ENCODE measurements at places on chromosomes 13 and 19.

DNA sequence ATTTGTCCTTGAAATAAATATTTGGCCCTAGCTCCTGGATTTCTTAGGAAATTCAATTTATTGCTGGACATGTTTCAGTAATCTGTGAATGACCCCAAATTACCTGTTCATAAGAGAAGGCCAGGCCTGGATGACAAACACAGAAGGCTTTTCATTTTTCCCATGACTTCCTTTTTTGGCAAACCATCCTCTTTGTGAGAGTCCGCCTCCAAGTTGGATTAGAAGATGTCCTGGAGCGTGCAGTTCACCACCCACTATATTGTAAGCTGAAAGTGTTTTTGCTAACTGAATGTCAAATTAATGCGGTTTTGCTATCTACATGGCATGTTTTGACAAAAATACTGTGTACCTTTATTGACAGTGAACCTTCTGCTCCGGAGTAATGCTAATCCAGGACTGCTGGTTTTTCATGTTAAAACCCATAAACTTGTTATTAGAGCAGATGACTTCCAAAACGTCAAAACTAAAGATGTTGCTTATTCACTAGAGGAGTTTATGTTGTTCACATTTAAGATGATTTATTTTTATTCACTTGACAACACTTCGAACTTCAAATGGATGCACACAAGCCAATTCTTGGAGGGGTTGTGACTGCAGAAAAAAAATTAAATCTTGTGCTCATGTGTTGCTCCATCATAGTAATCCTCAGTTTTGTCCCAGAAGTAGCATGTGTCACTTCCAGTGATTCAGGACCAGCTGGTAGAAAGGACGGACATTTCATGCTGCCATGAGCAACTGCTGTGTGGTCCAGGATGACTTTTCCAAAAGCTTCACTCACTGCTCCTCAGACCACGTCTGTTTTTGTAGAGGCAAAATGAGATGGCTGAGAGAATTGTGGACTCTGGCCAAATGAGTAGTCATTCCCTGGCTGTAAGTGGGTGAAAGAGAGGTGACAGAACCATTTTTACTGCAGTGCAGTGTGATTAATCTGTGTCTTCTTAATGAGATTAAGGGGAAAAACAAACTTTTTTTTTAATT is 71.0 kb downstream of the ITGBL1 start:
- no peak for DNase-seq

DNA sequence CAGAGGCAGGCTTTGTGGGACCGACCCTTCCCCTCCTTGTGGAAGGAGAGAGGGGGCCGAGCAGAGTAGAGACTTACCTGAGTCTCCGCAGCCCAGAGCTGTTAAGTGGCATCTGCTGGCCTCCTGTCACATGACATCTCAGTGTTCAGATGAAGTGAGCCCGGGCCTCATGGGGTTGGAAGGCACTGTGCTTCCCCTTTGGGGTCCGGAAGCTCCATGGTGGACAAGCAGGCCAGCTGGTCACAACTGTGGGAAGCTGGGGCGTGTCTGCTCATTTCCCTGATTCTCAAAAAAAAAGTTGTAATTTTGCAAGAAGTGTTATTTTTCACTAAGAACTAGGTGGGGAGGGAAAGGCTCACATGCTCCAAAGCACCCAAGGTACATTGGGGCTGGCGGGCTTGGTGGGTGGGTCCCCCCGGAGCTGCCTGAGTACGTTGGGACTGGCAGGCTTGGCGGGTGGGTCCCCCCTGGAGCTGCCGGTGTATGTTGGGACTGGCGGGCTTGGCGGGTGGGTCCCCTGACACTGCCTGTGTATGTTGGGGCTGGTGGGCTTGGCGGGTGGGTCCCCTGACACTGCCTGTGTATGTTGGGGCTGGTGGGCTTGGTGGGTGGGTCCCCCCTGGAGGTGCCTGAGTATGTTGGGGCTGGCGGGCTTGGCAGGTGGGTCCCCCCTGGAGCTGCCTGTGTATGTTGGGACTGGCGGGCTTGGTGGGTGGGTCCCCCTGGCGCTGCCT is 18.2 kb upstream of the DCUN1D2 start:
- no peak for DNase-seq

DNA sequence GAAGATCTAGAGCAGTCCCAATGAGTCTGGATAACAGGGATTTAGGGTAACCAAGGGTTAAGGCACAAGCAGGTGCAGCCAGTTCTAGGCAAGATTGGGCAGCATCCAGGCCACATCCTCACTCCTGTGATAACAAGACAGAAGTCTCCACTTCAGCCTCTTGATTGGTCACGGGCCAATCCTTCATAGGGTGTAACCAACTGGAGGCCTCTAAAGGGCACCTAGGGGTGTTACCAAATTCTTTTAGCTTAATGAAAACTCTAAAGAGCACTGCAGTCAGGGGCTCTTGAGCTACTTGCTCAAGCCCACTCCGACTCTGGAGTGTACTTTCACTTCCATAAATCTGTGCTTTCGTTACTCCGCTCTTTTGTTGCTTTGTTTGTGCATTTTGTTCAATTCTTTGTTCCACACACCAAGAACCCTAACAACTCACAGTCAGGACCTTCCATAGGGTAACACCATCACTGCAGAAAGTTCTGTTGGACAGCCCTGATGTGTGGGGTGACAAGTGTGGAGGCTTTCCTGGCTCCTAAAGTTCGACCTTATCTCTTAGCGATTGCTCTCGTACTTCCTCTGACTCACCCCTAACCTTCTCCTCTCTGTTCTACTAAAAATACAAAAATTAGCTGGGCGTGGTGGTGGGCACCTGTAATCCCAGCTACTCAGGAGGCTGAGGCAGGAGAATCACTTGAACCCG is 36.1 kb downstream of the ZSWIM9 start:
- no peak for DNase-seq

DNA sequence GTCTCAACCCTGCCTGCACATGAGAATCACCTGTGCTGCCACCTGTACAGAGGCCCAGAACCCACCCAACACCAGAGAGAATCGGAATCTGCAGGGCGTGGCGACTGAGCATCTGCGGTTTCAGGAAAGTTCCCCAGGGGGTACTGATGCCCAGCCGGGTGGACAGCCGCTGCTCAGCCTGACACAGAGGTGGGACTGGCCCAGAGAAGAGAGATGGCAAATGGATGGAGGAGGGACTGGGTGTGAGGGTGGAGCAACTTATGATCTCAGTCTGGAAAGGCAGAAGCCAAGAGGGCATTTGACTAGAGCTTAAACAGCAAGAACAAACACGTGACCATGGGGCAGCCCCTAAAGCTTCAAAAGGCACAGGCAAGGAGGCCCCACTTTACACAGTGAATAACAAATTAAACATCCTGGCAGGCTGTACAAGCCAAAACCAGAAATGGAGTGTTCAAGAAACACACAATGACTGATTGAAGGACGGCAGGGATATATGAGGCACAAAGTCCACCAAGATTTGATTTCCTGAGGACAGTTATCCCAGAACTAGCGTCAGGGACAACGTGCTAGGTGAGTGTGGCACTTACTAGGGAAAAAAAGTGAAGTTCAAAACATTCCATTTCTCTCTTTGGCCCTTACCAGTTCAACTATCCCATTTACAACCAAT is 3.1 kb downstream of the RANBP3 start:
- no peak for DNase-seq

DNA sequence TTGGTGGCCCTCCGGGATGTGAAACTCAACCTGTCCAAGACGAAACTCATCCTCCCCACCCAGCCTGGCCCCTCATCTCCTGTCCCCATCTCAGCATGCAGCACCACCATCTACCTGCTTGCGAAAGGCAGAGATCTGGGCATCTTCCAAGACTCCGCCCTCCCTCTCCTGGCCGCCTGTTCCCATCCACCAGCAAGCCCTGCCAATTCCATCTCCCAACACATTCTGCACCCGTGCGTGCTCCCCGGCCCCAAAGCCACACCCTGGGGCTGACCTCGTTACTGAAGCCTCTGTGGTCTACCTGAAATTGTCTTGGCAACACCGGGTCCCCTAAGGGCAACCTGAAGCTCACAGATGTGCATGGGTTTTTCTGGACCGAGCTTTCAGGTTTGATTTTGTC is 13.2 kb upstream of the CAMSAP3 start:
- no peak for DNase-seq

DNA sequence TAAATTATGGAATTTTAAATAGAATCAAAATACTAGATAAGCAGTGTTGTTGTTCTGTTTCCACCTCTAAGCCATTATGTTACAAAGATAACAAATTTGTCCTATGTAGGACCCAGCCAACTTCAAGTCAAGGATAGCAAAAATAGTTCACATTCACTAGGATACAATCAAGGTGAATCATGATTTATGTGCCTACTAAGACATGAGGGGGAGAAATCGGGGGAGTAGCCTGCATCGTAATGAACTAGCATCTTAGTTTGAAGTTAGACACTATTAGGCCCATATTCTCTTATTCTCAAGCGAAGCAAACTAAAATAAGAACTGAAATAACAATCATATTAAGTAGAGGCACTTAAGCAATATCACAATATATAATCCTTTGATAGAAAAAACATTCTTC is 779.4 kb upstream of the PCDH9 start:
- no peak for DNase-seq

DNA sequence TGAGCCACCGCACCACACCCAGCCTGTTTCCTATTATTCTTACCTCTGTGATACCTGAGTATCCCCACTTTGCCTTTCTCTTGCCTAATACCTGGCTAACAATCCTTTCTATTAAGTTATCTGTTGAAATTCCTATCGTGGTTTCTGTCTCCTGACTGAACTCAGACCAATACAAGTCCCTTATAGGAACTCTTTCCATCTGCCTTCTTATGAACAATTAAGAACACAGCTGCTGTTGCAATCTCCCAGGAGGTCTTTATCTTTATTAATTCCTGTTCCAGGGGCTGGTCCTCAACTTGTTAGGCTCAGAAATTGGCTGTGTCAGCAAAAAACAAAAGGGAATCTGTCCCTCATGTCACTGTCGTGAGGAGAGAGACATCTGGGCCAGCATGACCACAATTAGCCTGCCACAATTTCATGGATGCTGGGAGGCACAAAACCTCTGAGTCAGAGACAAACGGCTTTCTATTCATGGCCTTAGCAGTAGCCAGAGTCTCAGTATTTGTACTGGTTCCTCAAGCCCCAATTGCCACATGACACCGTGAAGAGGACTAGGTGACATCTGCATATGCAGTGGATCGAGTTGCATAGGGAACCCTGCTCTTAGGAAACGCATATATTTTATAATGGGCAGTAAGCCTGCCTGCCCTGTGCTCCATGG is 58.2 kb downstream of the NUFIP1 start:
- no peak for DNase-seq

- DNase-seq, result no peak
These were observed 184.2 kb downstream of the ABCC4 start for GRCh38 chr13:95117092-95117491.

GRCh38 chr19:40376286-40376862 is 13.6 kb downstream of the HIPK4 start:
- DNase-seq, result no peak

GRCh38 chr13:48646791-48647190 is 6.9 kb upstream of the CYSLTR2 start:
- DNase-seq, result no peak

- no peak for DNase-seq
These were observed 5.1 kb downstream of the ZNF784 start for GRCh38 chr19:55619286-55619685.

GRCh38 chr13:44790289-44790688 is 199.0 kb downstream of the NUFIP1 start:
- no peak for DNase-seq

GRCh38 chr13:65940720-65941119 is 1289.4 kb downstream of the PCDH9 start:
- DNase-seq, result no peak

GRCh38 chr13:71820699-71821098 is 46.3 kb downstream of the DACH1 start:
- no peak for DNase-seq

DNA sequence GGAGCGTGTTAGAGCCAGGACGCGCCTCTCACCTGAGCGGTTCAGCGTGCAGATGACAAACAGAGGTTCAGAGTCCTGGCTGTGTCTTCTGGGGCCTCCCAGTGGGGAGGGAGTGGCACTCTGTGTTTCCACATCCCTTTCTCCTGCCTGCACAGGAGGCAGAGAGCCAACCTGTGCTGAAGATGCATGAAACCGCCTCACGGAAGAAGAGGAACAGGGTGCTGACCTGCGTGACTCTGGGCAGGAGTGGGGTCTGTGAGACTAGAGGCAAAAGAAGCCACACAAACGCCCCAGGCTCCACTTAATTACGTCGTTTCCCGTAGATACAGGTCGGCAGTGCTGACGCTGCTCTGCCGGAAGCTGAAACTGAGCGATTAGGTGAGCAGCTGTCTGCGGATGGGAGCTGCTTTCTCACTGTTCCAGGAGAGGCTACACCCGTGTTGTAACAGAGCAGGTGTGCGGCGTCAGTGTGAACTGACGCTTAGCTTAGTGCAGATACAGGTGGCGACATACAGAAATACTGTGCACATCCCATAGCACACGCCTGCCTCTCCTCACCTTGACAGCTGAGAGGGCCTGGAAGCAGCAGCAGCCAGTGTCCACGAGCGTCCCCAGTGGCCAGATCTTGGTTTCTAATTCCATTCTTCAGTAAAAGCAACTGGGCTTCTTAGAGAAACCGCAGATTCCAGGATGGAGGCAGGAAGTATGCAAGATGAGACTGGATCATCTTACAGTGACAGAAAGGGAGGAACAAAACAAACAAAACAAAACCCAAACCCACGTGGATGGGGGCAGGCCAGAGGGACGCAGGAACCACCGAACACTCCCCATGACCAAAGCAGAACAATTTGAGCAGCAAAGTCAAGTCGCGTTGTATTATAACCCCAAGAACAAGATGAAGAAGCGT is 37.7 kb upstream of the MCF2L start:
- DNase-seq, result no peak

DNA sequence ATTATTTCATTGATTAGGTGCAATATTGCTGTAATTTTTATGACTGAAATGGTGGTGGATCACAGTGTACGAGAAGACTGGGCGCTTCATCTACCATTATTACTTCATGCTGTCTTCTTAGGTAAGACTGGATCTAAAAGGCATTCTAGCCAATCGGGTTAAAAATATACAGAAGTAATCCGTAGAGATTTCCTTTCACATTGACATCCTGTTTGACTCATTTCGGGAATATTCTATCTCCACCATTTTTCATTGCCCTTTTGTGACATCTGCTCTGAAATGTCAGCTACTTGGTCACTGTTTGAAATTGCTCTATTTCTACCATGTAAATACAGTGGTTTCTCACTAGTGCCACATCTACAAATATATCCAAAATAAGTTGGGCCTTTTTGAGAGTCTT is 90.2 kb downstream of the ZAR1L start:
- no peak for DNase-seq

- no peak for DNase-seq
These were observed 27.7 kb downstream of the ATP4B start for GRCh38 chr13:113630296-113630695.

DNA sequence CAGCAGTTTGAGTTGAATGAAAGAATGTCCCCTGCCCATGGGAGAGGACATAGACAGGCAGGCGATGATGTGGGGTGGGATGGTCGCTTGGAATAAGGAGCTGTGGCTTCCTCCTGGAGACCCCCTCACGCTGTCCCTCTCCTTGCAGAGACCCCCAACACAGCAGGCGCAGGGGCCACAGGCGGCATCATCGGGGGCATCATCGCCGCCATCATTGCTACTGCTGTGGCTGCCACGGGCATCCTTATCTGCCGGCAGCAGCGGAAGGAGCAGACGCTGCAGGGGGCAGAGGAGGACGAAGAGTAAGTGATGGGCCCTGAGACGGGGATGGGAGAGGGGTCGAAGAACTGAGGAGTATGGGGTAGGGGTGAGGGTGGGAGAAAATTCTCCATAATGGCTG is 9.0 kb upstream of the TOMM40 start:
- no peak for DNase-seq
